ENCODE measurements at places on chromosomes 12 and 14.

GRCh38 chr12:1608713-1609119 lies 14.3 kb upstream of the FBXL14 start:
- DNase-seq, result no peak

DNA sequence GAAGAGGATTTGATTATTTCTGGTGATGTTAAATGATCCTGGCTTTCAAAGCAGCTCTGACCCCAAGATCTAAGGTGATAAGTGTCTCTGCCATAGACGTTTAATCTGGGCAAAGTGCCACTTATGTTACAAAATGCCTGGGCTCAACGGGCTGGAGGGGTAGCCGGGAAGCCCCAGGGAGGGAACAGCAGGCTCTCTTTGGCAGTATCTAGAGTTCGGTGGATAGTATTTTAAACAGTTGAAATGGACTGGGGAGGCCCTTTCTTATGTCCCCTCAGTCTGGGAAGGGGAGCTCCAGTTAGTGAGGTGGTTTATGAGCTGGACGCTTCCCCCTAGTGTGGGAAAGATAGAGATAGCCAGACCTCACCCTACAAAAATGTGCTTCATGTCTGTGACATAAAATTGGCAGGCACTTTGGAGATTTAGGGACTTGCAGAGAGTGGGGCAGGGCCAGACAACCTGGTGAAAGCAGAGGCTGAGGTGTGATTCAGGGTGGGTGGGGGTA lies 5.5 kb upstream of the HOXC11 start:
- DNase-seq, result no peak

DNA sequence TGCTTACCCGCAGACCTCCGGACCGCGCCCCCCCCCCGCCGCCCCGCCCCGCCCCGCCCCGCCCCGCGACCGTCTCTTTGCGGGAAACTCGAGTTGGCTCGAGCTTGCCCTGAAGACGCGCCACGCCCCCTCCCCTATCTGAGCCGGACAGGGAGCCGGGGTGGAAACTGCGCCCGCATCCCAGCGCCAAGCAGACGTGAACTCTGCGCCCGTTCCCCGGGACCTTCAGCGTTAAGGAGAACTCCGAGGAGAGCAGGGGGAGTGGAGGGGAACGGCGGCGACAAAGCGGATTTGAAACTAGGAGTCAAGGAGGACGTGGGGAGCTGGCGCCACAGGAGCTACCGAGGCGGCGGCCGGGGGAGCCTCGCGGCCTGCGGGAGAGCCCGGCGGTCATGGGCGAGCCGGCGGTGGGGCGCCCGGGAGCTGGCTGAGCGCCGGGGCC lies at the start of gene KCNK13:
TSS of gene KCNK13 (plus strand) at position 310 of the 442 bp plus-strand sequence. CDS start 212 bp downstream, outside the sequence.
- peak; percentile 52 for DNase-seq

DNA sequence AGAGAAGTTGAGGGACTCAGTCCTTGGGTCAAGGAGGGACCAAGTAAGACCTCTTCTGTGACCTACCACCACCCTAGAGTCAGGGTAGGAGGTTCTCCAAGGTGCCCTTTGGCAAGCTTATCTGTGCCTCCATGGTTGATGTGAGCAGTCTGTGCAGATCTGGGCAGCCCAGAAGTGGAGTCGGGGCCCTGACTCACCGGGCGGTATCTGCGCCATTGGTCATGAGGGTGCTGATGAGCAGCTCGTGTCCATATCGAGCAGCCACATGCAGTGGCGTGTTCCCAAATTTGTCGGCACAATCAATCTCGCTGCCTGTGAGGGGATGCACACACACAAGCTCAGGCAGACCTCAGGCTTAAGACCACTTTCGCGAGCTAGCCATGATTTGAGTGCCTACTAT lies 5.1 kb downstream of the ANKRD52 start:
- no peak for DNase-seq

DNA sequence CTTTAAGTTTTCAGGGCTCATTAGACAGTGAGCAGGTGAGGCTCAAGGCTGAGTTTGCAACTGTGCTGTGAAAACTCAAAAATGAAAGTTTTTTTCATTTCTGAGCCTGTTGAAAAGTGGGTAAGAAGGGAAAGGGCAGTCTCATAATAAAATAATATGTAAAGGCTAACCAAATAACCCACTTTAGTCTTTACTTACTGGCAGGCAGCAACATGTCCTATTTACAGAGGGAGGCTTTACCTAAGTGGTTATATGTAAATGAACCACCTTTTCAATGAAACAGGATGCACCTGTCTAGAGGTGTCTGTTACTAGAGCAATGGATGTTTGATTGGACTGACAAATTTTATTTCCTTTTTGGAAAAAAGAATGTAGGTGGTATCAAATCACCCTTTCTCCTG lies 158.0 kb downstream of the ETV6 start:
- no peak for DNase-seq

GRCh38 chr12:52739963-52740362 lies 36.6 kb upstream of the KRT77 start:
- peak; percentile 38 for DNase-seq

GRCh38 chr12:91702843-91703425 lies 442.7 kb downstream of the BTG1 start:
- DNase-seq, result no peak

DNA sequence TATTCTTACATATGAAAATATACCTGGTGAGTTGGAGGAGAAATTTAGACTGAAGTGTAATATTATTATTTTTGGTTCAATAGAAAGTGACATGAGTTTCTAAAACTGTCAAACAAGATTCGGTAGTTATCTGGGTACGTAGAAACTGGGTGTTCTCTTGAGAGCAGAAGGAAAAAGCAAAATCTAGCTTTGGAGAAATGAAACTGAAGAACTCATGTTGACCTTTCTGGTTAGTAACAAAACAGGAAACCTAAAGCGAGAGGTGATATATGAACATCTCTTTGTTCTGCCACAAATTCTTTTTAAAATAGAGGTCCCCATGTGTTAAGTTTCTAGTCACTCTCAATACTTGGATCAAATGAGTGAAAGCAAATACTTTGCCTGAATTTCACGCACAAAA lies 401.7 kb downstream of the TRHDE start:
- DNase-seq, result no peak

DNA sequence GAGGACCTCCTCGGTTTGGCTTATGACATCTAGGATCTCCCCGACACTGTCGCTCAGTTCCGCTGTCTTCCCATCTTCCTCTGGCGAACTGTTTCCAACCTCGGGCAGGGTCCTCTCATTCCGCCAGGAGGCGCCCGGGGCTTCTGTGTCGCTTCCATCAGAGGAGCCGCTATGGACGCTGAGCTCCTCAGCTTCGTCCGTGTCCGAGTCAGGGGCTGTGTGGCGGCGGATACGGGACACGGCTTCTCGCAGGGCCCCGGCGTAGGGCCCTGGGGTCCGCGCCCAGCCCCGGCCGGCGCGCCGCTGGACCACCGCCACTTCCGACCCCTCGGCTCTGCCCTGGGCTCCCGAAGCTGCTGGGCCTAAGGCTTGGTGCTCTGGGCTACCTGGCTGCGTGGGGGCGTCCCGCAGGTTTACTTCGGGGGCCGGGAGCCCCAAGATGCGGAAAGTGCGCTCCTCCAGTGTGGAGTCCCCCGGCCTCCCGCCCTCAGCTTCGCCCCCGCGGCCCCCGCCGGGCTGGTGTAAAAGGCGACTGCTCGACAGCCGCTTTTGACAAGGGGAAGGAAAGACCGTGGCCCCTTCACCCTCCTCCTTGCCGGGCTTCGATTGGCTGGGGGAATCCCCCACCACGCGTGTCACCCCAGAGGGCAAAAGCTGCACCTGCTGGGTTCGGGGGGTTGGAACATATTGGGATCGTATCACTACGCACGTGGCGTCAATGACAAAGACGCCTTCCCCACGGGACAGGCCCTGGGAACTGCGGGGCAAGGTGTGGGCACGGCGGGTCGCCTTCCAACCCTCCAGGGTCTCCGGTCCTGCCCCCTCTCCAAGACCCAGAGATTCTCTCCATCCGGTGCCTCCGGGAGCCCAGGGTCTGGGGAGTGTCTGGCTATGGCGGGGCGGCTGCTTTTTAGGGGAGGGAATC lies 2.1 kb downstream of the DDN start:
- peak; percentile 93 for DNase-seq

GRCh38 chr12:92757597-92758121 lies 54.9 kb downstream of the PLEKHG7 start:
- DNase-seq, result no peak

- no peak for DNase-seq
These were observed 1.2 kb upstream of the PA2G4 start for GRCh38 chr12:56103066-56103711.

- DNase-seq, result no peak
These were observed 40.1 kb upstream of the AMN start for GRCh38 chr14:102882226-102882906.

GRCh38 chr12:113329022-113329790 lies 5.7 kb downstream of the SLC8B1 start:
- DNase-seq, result no peak

GRCh38 chr12:100141666-100141997 lies 1.0 kb downstream of the BLTP3B start:
- DNase-seq, result peak; percentile 41

GRCh38 chr12:53770281-53770680 lies 18.5 kb upstream of the CISTR start:
- DNase-seq, result no peak

DNA sequence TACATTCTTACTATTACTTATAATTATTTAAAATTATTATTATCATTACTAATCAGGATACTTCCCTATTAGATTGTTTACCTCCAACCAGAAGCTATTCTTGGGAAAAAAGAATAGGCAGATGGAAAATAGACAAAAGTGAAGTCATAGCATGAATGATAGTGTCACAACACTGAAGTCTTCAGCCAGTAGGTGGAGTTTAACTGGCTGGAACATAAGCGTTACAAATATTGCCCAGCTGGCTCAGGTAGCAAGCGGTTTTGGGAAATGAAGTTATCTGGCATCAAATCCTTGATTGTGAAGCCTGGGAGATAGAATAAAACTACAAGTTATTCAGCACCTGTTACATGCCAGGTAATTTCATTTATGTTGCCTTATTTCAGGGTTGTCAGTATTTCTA lies 762.9 kb downstream of the C12orf50 start:
- DNase-seq, result peak; percentile 19

DNA sequence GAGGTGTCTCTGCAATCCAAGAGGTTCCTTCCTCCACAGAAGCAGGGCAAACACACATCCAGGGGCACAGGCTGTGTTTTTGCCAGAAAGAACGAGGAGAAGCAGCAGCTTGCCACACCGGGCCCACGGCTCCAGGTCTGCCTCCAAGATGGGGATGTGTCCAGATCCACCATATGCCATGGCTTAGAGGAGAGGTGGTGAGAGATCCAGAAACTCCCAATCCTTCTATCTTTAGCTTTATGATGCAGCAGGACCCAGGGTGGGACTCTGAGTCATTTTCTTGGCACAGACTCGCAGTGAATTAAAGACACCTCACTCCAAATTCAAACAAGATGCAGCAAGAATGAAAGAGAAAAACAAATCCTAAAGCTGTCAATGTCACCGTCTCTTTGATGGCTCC lies 481.4 kb upstream of the TMEM132C start:
- no peak for DNase-seq

GRCh38 chr12:74148849-74149248 lies 388.8 kb upstream of the ATXN7L3B start:
- DNase-seq, result no peak

- no peak for DNase-seq
These were observed 102.9 kb downstream of the DPF3 start for GRCh38 chr14:72790887-72791566.

DNA sequence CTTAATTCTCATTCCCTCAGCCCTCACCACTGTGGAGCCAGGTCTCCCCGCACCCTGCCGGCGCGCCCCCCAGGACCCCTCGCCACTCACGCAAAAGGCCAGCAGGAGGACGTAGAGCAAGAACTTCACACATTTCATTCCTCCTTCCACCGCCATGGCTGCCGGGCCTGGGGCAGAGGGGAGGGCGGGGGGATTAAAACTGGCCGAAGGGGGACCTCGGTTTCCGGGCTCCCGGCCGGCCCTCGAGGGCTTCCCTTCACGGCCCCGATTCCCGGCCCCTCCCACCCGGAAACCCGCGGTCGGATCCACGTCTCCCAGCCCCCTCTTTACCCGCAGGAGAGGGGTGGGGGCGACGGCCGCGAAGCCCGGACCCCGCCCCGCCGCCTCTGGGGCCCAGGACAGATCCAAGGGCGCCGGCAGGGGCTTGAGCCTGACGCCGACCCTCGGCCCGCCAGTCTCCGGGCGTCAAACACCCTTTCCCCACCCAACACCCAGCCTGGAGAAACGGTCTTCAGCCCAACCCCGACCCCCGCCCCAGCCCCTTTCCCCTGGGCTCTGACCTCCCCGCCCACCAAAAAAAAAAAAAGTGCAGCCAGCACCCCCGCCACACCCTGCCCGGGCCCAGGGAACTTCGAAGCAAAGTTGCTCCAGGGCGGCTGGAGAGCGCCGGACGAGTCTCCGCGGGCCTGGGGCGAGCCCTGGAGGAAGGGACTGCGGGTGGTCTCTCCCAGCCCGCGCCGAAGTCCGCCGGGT lies 447 bp downstream of the CD63 start:
- peak; percentile 55 for DNase-seq

DNA sequence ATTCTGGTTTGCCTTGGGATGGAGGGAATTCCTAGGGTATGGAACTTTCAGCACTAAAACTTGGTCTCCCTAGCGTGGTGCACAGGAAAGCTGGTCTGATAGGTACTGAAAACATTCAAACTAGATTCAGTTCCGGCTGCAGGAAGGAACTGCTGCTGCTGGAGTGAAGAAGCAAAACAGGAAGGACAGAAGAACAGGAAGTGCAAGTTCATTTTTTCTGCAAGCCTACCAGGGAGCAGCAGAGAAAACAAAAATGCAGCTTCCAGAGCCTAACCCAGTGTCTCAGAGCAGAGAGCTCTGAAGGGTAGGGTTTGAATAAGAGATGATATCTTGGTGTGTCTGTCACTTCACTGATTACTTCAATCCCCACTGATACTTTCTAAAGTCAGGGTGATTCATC lies 165.2 kb downstream of the VRK1 start:
- no peak for DNase-seq

- no peak for DNase-seq
These were observed 8.2 kb upstream of the DHRS2 start for GRCh38 chr14:23627961-23628360.

GRCh38 chr14:58772116-58772515 lies 134.4 kb downstream of the DACT1 start:
- no peak for DNase-seq

- no peak for DNase-seq
These were observed 51.0 kb upstream of the TBX3 start for GRCh38 chr12:114735011-114735410.

- peak; percentile 27 for DNase-seq
These were observed 244.1 kb downstream of the FBXL14 start for GRCh38 chr12:1350055-1350933.

GRCh38 chr12:53820514-53821306 lies 68.9 kb upstream of the CISTR start:
- peak; percentile 24 for DNase-seq

GRCh38 chr12:128052331-128052730 lies 214.6 kb upstream of the TMEM132C start:
- no peak for DNase-seq

Measured in NCI-H82 (cell line).